Left lung (tissue), 14 donors: ENCODE measurements at places on chromosomes 5 and 9. TPM values are rescaled to one million over a fixed set of nuclear protein-coding genes. Genes with fewer than 3 reads are reported as not detected.

DNA sequence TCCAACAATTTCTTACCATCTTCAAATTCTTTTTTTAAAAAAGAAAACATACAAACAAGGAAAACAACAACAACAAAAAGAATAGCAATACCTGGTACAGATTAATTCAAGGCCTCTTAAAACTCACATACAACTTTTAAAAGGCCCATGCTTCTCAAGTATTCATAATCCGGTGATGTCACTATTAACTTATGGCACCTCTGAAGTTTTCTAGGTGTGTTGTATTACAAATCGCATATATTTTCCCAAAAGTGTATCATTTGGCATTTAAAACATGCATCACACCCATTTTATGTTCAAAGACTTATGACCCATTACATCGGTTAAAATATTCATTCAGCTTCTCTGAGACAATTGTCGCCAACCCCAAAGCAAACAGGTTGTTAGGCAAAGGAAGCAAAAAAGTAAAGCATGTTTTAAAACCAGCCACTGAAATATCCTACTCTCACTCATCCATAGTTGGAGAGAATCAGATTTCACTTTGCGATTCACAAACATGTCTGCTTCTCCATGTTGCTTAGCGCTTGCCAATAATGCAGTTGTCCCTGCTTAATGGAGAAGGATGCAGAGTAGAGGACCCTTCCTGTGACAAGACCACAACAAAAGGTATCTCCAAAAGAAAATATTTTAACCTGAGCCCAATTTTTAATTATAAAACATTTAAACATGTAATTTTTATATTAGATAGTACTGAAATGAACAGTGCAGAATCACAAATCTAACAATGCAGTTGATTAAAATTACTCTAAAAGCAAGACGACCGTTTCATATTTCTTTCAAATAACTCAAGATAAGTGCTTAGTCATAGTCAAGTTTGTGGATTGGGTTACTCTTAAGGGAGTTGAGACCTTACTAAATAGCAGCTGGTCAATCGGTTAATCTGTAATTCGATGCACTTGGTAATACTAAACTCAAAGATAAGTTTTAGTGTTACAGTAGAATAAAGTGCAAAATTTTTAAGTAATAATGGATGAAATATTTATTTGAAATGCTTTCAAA lies 1.6 kb downstream of the SKP1 start:
- peak; percentile 7 for DNase-seq

SPINK5 gene
- 0.56 TPM for polyA plus RNA-seq

DNA sequence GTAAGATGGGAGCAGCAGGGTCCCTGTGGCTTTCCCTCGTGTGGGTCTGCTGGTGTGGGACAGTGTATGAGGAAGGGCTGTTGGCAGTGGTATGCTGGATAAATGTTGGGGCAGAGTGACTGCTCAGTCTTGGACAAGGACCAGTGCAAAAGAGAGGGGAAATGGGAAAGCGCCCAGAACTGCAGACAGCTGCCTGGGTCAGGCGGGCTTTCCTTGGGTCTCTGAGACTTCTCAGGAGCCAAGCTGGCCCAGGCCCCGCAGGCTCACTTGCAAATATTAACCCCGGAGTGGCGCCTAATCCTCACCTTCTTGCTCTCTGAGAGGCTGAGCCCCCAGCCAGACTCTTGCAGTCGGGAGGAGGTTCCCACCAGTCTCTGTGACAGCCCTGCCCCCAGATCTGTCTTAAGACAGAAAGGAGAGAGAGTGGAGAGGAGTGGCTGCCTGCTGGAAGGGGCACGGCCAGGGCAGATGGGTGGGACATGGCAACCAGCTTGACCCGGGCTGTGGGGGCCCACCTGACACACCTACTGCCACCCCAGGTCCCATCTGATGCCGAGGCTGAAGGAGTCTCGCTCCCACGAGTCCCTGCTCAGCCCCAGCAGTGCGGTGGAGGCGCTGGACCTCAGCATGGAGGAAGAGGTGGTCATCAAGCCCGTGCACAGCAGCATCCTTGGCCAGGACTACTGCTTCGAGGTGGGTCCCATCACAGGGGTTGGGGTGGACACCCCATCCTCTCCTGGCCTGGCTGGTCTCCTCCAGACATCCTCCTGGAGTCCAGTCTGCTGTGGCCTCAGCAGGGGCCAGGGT lies 105.2 kb downstream of the DAB2IP start:
- no peak for DNase-seq

MRPL22 gene
- polyA plus RNA-seq = 44.8 TPM

HACD4 gene
- polyA plus RNA-seq = 11.0 TPM

PRDM12 gene
- not detected for polyA plus RNA-seq
